ENCODE measurements at places on chromosomes 3 and 15. TPM values are rescaled to one million over a fixed set of nuclear protein-coding genes. Genes with fewer than 3 reads are reported as not detected.
A peak's percentile ranks its signal among the peaks of the same experiment; 100 is the strongest.

- no peaks in the 10 kb centered on the region for H3K27me3 ChIP-seq
- peak overlapping the region; percentile 100 for H3K27ac ChIP-seq
- H3K36me3 ChIP-seq = peaks cover 30% of the 10 kb centered on the region
- DNase-seq = peak; percentile 75
- peak overlapping the region; percentile 49 for H3K4me3 ChIP-seq
These were observed 1.5 kb downstream of the MYL3 start for GRCh38 chr3:46861605-46862368.

Gene KLF15
- 39.9 TPM for polyA plus RNA-seq

Gene FOXL2
- polyA plus RNA-seq = not detected

DNA sequence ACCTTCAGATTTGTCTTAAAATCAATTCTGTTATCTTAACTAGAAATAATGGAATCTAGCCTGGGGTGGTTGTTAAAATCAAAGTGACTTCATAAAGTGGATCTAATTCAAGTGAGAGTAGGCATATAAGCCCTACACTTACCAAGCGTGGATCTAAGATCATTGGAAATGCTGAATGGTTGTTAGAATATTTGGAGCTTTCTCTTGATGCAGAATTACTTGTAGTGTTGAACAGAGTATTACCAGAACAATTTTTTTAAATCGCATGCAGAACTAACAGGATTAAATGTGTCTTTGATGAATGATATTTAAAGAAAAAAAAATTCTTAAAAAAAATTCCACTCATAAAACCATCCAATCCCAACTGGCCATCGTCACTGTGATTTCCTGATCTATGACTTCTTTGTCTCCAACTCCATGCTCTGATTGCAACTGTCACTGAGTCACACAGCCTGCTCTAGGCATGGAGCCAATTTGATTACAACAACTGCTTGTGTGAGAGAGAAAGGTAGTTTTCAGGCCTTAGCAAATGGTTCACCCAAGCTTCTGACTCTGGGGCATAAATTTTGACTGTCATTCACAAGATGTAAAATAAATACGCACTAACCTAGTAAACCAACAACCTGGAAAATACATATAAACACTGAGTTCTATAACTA is 25.9 kb upstream of the SPRED1 start:
- H3K36me3 ChIP-seq = no peaks in the 10 kb centered on the region
- H3K27ac ChIP-seq = no peak overlapping the region

- H3K36me3 ChIP-seq = no peaks in the 10 kb centered on the region
- no peak overlapping the region for H3K27ac ChIP-seq
- no peaks in the 10 kb centered on the region for H3K4me1 ChIP-seq
- no peaks in the 10 kb centered on the region for H3K27me3 ChIP-seq
- no peak overlapping the region for H3K4me3 ChIP-seq
These were observed 74.1 kb upstream of the MELTF start for GRCh38 chr3:197103766-197104165.

Gene UBE3A
- polyA plus RNA-seq = 48.0 TPM

GRCh38 chr3:30811151-30811795 is 83.2 kb downstream of the GADL1 start:
- H3K4me3 ChIP-seq = peak overlapping the region; percentile 7
- no peak for DNase-seq
- H3K4me1 ChIP-seq = no peaks in the 10 kb centered on the region
- no peaks in the 10 kb centered on the region for H3K27me3 ChIP-seq

- H3K4me1 ChIP-seq = no peaks in the 10 kb centered on the region
- no peaks in the 10 kb centered on the region for H3K36me3 ChIP-seq
- no peak overlapping the region for H3K4me3 ChIP-seq
- no peaks in the 10 kb centered on the region for H3K27me3 ChIP-seq
- DNase-seq = no peak
These were observed 654.1 kb downstream of the MECOM start for GRCh38 chr3:169009453-169009852.

Gene NPAP1
- not detected for polyA plus RNA-seq

- DNase-seq = no peak
- H3K36me3 ChIP-seq = no peaks in the 10 kb centered on the region
- H3K4me3 ChIP-seq = no peak overlapping the region
- no peaks in the 10 kb centered on the region for H3K4me1 ChIP-seq
These were observed 88.8 kb upstream of the ADAMTSL3 start for GRCh38 chr15:83565138-83565537.

Gene MITF
- polyA plus RNA-seq = 56.9 TPM

GRCh38 chr3:186938716-186939115 is 8.4 kb downstream of the ST6GAL1 start:
- H3K27ac ChIP-seq = peak overlapping the region; percentile 80
- peaks cover 18% of the 10 kb centered on the region for H3K36me3 ChIP-seq
- DNase-seq = peak; percentile 78
- H3K27me3 ChIP-seq = no peaks in the 10 kb centered on the region
- H3K4me1 ChIP-seq = peaks cover 63% of the 10 kb centered on the region

GRCh38 chr15:39468331-39468730 is 112.5 kb upstream of the THBS1 start:
- no peaks in the 10 kb centered on the region for H3K36me3 ChIP-seq
- H3K27ac ChIP-seq = no peak overlapping the region
- H3K27me3 ChIP-seq = no peaks in the 10 kb centered on the region
- H3K4me3 ChIP-seq = no peak overlapping the region

Gene HIGD2B
- polyA plus RNA-seq = not detected

- H3K4me3 ChIP-seq = no peak overlapping the region
- no peak overlapping the region for H3K27ac ChIP-seq
- H3K4me1 ChIP-seq = no peaks in the 10 kb centered on the region
These were observed 122.3 kb downstream of the CHRNA7 start for GRCh38 chr15:32152574-32152973.

DNA sequence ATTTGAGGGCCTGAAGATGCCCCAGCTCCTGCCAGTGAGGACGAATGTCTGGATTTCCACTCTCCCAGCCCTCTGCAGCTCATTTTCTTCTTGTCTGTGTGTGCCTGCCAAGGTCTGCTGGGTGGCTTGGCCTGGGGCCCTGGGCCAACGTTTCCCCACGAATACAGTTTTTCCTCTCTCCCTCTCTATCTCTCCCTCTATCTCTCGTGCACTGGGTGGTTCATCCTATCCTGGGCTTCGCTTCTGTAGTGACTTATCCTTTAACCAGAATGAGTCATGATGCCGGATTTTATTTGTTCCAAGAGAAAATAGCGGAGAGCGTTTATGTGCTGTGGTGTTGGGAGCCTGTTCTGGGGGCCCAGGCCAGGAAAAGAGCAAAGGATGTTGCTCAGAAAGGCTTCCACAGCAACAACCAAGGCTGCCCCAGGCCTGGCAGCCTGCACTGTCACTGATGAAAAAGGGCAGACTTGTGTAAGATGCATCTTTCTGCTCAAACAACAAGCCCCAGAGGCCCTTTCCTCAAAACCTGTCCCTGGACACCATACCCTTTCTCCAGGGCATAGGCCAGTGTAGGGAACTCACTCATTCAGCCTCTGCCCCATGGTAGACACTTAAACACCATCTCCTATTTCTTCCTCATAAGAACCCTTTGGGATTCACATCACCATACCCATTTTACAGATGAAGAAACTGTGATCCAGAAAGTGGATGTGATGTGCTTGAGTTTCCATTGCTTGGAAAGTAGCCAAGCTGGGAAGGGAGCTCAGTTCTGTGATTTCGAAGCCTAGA is 47.3 kb downstream of the ITGA11 start:
- H3K27me3 ChIP-seq = no peaks in the 10 kb centered on the region
- H3K27ac ChIP-seq = no peak overlapping the region
- no peaks in the 10 kb centered on the region for H3K36me3 ChIP-seq
- H3K4me1 ChIP-seq = no peaks in the 10 kb centered on the region

- no peak overlapping the region for H3K27ac ChIP-seq
- no peak overlapping the region for H3K4me3 ChIP-seq
- no peak for DNase-seq
- peaks cover 7% of the 10 kb centered on the region for H3K4me1 ChIP-seq
- H3K27me3 ChIP-seq = no peaks in the 10 kb centered on the region
These were observed 10.6 kb downstream of the ATP2C1 start for GRCh38 chr3:130904491-130904890.

Gene SNURF
- 25.8 TPM for polyA plus RNA-seq

DNA sequence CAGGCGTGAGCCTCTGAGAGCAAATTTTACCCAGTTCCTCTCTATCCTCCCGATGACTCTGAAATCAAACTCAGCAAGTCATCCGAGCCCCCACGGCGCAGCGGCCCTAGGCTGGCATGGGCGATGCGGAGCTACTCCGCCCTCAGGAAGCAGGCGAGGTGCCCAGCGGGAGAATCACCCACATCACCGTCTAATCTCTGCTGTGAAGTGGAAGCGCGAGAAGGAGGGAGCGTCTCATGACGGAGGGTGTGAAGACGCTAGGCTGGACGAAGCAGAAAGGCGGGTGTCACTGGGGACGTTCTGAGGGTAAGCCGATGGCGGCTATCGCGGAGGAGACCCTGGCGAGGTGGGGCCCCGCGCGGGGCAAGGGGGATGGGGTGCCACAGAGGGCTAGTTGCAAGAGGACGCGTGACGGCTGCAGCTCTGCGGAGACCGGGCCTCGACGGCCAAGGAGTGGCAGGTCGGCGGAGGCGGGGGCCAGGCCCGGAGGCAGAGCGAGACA is 9.1 kb upstream of the GNAI2 start:
- H3K4me3 ChIP-seq = peak overlapping the region; percentile 91
- DNase-seq = no peak
- no peaks in the 10 kb centered on the region for H3K27me3 ChIP-seq

Gene MRPL3
- polyA plus RNA-seq = 137 TPM

Gene GOLGA8R
- polyA plus RNA-seq = 3.2 TPM

GRCh38 chr3:115693868-115694267 is 70.6 kb downstream of the GAP43 start:
- H3K27me3 ChIP-seq = no peaks in the 10 kb centered on the region
- H3K4me3 ChIP-seq = no peak overlapping the region
- no peak for DNase-seq
- H3K27ac ChIP-seq = no peak overlapping the region

GRCh38 chr3:194711913-194712312 is 26.2 kb downstream of the FAM43A start:
- H3K27me3 ChIP-seq = no peaks in the 10 kb centered on the region
- no peak overlapping the region for H3K4me3 ChIP-seq
- no peaks in the 10 kb centered on the region for H3K4me1 ChIP-seq
- H3K27ac ChIP-seq = no peak overlapping the region

- H3K4me1 ChIP-seq = no peaks in the 10 kb centered on the region
- no peak overlapping the region for H3K4me3 ChIP-seq
- H3K27me3 ChIP-seq = no peaks in the 10 kb centered on the region
- DNase-seq = no peak
- no peak overlapping the region for H3K27ac ChIP-seq
- no peaks in the 10 kb centered on the region for H3K36me3 ChIP-seq
These were observed 107.4 kb downstream of the VGLL4 start for GRCh38 chr3:11536132-11536935.

- H3K4me1 ChIP-seq = no peaks in the 10 kb centered on the region
- H3K4me3 ChIP-seq = no peak overlapping the region
- DNase-seq = no peak
These were observed 15.0 kb downstream of the MBNL1 start for GRCh38 chr3:152283492-152284381.

Gene KNG1
- polyA plus RNA-seq = 0.11 TPM

Gene CSPG5
- 0.61 TPM for polyA plus RNA-seq

Gene LOXL1
- 36.1 TPM for polyA plus RNA-seq

DNA sequence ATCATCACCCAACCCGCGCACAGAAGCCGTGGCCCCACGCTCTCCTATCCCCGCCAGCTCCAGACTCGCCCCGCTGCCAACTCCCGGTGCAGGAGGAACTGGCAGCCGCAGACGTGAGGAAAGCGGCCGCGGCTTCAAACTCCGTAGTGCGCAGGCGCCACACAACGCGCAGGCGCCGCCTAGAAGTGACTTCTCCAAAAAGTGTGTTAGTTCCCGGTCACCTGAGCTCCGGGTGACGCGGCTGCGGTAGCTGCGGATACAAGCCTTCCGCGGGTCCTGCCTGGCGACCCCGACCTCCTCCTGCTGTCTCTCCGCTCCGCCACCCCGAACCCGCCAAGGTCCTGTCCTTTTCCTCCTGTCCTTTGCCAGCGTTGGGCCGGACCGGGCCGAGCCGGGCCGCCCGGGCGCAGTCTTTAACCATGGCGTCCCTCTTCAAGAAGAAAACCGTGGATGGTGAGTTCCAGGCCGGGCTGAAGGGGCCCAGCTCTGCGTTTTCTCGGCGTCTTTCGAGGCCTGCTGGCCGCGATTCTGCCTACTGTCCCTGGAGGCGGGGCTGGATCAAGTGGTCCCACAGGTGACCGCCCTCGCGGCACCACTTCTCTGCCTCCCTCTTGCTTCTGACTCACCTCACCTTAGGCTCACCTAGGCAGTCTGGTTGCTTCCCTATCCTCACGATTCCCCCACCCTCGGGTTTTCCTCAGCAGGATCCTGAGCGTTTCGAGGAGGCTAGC is at the start of gene CHMP2B:
Gene CHMP2B (plus strand): TSS at position 206 of the 731 bp plus-strand sequence. CDS start 214 bp downstream, at position 420.
- H3K27me3 ChIP-seq = no peaks in the 10 kb centered on the region
- peak within 1 kb of the TSS; percentile 89 for H3K27ac ChIP-seq
- peaks cover 21% of the 10 kb centered on the region for H3K4me1 ChIP-seq
- peak within 1 kb of the TSS; percentile 98 for H3K4me3 ChIP-seq

- H3K4me1 ChIP-seq = no peaks in the 10 kb centered on the region
- H3K27me3 ChIP-seq = no peaks in the 10 kb centered on the region
- no peak for DNase-seq
- H3K27ac ChIP-seq = no peak overlapping the region
- no peaks in the 10 kb centered on the region for H3K36me3 ChIP-seq
These were observed 7.1 kb upstream of the TTC14 start for GRCh38 chr3:180594631-180595558.

DNA sequence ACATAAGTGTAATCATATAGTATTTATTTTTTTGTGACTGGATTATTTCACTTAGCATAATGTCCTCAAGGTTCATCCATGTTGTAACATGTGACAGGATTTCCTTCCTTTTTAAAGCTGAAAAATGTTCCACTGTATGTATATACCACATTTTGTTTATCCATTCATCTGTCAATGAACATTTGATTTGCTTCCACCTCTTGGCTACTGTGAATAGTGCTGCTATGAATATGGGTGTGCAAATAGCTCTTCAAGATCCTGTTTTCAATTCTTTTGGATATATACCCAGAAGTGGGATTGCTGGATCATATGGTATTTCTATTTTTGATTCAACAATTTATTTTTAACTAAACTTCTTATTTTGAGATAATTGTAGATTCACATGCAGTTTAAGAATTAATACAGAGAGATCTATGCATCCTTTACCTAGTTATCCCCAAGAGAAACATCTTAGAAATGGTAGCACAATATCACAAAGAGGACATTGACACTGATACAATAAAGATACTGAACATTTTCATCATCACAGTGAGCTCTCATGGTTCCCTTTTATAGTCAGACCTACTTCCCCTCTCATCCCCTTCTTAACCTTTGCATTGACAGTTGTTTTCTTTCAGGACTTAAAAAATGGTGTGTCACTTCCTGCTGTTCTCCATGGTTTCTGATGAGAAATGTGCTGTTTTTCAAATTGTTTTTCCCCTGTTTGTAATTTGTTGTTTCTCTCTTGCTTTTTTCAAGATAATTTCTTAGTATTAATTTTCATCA is 90.1 kb downstream of the SATB1 start:
- no peak for DNase-seq
- H3K4me3 ChIP-seq = no peak overlapping the region
- no peaks in the 10 kb centered on the region for H3K4me1 ChIP-seq
- no peak overlapping the region for H3K27ac ChIP-seq
- H3K27me3 ChIP-seq = no peaks in the 10 kb centered on the region
